ENCODE measurements at places on chromosomes 6 and 20.
A peak's percentile ranks its signal among the peaks of the same experiment; 100 is the strongest.

DNA sequence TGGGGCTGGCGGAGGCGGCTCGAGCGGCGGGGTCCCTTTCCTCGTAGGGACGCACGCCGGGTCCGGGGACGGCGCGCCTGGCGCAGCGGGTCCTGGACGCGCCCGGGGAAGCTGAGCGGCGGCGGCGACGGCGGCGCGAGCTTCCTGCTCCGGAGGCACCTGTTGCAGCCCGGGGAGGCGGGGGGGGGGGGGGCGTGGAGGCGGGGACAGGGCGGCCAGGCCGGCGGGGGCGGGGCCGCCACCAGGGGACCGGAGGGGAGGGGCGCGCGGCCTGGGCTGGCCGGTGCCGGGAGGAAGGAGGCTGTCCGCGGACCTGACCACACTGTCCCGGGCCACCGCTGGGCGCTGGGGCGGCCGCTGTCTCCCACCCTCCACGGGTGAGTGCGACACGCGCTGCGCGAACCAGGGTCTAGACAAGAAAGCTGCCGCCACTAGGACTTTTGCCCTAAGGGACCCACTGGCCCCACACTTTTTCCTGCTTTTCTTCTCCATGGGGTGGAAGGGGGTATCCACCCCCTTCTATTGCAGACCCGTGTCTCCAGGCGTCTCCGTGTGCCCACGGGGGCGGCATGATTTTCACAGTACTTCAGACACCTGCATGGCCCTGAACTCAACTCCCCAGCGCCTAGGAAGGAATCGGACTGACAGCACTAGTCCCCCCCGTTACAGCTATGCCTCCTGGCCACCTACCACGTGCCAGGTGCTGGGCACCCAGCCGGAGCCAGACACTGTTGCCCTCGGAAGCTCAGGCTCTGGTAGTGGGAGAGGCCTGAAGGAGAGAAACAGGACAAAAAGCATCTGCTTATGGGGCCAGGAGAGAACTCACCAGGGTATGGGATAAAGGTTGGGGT lies at the start of gene NFATC2:
Gene NFATC2 (minus strand): TSS at position 149 of the 851 bp plus-strand sequence. CDS start 220 bp downstream, outside the sequence.
- peak; percentile 59 for DNase-seq

DNA sequence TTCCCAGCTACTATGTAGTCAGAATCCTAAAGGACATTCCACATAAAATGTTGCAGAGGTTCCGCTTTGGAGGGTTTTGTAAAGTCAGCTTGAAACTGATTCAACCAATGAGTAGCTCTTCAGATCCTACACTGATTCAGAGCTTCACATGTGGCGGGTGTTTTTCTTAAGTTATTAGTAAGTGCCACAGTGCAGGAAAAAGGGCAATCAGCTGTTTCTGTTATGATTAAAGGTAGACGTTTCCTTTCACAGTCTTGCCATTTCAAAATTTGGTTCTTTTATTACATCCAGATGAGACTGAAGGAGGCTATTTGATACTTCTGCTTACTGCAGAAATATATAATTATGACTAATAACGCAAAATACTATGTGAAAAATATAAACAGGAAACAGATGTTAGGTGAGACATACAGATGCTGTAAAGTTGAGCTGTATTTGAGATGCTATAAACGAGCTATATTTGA lies 443.9 kb downstream of the CDKAL1 start:
- no peak for DNase-seq

DNA sequence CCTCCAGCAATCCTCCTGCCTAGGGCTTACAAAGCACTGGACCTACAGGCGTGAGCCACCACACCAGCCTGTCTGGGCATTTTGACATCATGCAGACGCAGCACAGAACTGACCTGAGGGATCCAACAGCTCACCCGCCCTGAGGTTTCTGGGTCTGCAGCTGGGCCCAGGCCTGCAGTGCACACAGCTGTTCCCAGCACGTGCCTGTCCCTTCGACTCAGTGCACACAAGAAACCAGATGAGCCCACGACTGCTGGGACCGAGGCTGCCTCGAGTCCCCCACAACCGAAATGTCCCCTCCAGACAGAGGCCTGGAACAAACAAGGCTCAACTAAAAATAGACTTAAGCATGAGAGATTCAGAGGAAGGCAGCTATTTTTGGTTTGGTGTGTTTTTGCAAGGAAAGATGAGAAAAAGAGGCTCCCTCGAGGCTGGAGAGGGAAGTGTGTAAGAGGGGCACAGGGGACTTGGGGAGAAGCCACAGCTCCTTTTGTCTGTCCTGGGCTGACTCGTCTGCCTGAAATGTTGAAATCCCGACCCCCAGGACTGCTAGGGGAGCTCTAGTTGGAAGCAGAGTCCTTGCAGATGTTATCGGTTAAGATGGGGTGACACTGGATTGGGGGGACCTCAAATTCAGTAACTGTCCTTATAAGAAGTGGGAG lies 66.3 kb downstream of the YTHDF1 start:
- DNase-seq = no peak

DNA sequence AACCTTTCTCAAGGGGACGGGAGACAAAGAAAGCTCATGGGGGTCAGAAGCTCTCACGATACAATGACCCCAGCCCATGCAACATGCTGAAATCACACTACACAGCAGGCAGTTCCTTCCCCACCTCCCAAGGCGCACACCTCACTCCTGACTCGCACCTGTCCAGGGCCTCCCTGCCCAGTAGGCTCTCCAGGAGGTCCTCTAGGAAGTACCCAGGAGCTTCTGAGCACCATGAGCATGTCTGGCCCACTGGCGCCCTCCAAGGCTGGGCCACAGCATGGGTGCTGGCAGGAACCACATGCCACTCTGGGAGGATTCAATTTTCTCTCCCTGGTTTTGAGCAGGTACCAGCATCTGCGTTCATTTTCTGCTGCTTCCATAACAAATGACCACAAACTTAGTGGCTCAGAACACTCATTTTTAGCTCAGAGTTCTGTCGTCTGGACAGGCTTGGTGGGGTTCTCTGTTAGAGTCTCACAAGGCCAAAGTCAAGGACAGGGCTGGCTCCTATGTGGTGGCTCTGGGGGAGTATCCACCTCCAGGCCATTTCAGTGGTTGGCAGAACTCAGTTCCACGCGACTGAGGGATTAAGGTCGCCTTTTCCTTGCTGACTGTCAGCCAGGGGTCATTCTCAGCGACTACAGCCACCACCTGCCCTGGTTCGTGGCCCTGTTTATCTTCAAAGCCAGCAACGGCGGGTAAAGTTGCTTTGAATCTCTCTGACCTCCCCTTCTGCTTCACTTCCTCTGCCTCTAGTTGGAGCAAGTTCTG lies 32.7 kb downstream of the ACSS1 start:
- DNase-seq = no peak

DNA sequence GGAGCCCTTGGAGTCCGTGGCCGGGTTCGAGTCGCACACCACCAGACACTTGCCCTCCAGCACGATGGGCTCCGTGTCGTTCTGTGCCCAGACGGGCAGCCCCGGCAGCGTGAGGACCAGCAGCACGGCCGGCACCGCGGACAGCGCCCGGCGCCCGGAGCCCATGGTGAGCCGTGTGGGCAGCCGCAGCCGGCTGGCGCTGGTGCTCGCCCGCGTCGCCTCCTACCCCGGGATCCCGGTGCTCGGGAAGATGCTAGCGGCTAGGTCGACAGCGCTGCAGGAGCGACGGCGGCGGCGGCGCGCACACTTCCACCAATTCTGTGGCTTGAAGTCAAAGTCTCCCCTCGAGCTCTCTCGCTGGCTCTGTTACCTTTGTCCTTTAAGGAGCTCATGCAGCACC lies 1.3 kb downstream of the CBLN4 start:
- no peak for DNase-seq

DNA sequence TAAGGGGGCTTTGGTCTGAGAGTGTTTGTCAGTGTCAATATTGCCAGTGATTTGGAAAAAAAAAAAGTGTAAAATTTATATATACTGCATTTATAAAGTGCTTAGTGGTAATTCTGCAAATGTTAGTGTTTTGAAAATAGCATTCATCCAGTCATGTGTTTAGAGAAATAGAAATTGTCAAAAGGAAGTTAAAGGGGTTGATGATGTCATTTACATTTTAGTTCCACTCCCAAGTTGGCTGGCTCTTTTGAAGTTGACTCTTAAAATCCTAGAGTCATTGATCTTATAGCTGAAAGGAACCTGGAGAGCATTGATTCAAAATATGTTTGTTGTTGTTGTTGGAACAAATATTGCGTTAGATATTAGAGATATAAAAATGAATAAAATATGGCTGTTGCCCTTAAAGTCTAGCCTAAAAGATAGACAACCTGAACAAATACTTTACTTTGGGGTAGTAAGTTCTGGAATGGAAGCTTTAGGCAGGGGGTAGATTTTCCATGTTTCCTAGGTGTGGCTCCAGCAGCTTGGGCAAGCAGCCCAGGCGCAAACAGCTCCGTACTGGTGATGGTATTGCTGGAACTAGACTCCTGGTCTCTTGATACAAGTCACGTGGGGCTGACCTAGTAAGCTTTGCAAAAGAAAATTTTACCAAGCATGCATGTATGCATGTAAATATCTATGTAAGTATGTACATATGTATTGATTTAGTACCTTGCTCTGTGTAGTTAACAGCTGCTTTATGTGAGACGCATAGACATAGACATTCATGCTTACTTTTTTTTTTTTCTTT lies 46.3 kb downstream of the HIVEP1 start:
- DNase-seq = no peak

DNA sequence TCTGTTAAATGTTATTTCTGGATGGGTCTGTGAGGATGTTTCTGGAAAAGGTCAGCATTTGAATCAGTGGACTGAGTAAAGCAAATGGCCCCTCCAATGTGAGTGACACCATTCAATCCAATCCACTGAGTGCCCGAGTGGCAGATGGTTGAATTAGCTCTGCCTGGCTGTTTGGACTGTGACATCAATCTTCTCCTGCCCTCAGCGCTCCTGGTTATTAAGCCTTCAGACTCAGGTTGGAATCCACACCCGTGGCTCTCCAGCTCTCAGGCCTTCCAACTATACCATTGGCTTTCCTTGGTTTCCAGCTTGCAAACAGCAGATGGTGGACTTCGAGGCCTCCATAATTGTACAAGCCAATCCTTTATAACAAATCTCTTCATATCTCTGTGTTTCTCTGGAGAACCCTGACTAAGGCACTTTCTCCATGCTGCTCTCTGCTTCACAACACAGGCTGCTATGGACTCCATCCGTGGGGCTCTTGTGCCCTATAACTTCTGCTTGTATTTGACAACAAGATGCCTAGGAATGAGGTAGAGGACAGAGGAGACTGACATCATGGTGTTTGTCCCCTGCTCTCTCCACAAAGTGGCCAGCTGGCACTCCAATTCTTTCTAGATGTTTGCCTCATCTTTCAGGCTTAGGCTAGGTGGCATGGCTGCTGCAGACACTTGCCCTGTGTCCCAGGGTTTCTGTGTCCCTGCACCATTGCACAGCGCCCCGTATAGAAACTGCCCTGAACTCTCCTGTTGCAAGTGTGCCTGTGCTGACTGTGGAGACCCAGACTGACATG lies 4.8 kb upstream of the CSTL1 start:
- DNase-seq = no peak

DNA sequence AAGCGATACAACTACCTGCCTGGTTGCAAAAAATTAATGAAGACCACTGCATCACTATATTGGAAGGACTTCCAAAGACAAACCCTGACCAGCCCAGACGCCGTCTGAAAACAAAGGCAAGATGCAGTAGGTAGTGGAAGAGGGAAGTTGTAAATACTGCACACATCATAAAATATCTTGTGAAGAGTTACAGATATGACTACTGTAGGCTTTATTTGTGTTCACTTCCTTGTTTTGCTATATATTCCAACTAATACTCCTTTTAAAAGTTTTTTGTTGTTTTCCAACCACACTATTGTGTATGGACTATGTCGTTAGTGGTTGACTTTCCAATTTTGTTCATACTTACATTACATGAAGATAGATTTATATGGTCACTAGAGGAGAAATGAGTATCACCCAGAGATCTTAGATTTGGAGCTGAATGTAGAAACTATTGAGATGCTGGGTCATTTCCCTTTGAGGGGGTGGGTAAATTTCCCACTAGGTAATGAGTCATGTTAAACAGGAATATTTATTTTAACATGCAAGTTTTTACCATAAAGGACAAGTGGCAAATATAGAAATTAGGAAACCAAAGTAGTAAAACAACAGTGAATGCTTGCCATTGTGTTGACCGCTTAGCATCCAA lies 16.6 kb upstream of the TXLNB start:
- DNase-seq = no peak

GRCh38 chr6:22667855-22668254 lies 98.5 kb downstream of the HDGFL1 start:
- DNase-seq = no peak

DNA sequence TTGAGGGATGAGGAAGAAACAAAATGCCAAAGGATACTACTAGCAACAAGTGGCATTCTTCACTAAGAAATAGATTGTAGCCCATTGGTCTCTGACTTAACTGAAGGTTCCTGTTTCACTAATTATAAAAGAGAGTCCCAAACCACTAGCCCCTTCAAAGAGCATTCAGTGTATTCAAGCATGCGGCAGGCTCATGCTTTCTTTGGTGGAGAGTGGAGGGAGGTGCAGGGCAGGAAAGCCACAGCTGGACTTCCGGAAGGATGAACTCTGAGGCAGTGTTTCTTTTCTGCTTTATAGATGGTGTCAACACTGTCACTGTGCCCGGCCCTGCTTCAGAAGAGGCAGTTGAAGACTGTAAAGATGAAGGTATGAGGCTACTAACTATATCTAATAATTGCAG lies 636.1 kb downstream of the KIF16B start:
- DNase-seq = no peak

- no peak for DNase-seq
These were observed 20.0 kb upstream of the GSTA3 start for GRCh38 chr6:52929321-52930164.

DNA sequence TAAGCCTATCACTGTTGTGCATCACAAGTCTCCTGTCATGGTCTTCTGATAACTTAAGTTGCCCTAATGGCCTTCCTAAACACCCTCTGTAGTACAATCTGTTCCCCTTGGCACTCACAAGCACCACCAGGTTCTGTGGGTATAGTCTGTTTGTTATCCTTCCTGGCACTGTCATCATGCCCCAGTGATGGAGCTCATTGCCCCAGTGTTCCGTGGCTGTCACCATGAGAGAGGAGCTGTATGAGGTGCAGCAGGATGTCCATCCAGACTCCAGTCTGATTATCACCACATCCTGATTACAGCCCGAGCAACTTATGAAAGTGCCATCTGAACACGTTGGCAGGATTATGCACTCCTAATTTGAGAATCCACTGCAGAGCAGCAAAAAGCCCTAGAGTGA lies 380.1 kb downstream of the FRK start:
- no peak for DNase-seq

GRCh38 chr6:120965814-120966213 lies 368.5 kb downstream of the TBC1D32 start:
- DNase-seq = no peak

GRCh38 chr6:125019918-125020317 lies 57.7 kb downstream of the RNF217 start:
- DNase-seq = no peak

- DNase-seq = no peak
These were observed 274.8 kb upstream of the BTBD3 start for GRCh38 chr20:11642866-11643265.

- DNase-seq = no peak
These were observed 50.3 kb upstream of the GFRAL start for GRCh38 chr6:55276745-55277530.

DNA sequence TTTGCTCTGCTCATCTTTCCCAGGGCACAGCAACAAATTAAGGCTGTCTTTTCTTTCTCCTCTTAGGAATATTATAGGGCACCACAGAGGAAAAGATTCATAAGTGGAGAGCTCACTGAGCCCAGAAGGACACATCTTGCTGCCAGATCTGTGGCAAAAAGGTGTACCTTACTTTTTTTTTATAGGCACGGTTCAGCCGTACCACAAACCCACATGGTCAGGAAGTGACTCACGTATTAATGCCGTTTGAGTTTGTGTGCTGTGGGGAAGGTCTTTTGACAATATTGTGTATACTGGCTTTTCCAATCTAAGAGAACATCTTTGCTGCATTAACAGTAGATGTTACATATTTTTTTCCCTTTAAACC lies 28.4 kb downstream of the PAQR8 start:
- DNase-seq = peak; percentile 57
